ENCODE measurements at places on chromosomes 3 and 15. TPM values are rescaled to one million over a fixed set of nuclear protein-coding genes. Genes with fewer than 3 reads are reported as not detected.

PRICKLE2 gene
- total RNA-seq: 0.33 TPM

TM4SF4 gene
- not detected for total RNA-seq

DNA sequence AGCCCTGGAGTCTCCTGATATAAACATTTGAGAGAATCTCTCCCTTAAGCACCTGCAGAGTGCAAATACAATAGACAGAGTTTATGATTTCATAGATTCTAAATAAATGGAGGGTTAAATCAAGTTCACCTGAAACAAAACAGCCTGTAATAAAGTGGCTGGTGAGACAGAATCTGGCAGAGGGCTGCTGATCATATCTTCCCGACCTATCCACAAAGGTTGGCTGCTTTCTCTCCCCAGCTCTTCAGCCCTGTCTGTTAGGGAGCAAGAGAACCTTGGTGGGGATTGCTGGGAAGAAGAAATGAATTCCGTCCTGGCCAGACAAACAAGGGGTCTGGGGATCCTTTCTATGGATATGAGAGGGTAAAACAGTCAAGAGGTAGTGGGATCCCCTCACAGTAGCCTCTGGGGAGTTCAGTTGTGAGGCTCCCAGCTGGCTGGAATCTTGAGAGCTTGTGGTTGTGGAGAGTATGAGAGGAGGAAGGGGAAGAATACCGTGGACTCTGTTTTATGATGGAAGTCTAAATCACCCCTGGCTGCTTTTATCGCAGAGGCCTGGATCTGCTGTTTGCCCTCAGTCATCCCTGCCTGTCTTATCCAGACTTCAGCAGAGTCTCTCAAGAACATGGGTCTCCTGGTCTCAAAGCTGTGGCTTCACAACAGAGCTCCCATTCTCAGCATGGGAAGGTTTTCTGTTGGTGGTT, 451.3 kb downstream of the NTRK3 start:
- DNase-seq: no peak

GOLGA8Q gene
- total RNA-seq: 0.64 TPM

- no peak for DNase-seq
Observed at GRCh38 chr3:100760377-100760776, 51.1 kb downstream of the TFG start.

Measured in activated B cell treated with CpG ODN at 0.5 μM for 24 hours (primary cell).